ENCODE measurements at places on chromosomes 16 and 17.

DNA sequence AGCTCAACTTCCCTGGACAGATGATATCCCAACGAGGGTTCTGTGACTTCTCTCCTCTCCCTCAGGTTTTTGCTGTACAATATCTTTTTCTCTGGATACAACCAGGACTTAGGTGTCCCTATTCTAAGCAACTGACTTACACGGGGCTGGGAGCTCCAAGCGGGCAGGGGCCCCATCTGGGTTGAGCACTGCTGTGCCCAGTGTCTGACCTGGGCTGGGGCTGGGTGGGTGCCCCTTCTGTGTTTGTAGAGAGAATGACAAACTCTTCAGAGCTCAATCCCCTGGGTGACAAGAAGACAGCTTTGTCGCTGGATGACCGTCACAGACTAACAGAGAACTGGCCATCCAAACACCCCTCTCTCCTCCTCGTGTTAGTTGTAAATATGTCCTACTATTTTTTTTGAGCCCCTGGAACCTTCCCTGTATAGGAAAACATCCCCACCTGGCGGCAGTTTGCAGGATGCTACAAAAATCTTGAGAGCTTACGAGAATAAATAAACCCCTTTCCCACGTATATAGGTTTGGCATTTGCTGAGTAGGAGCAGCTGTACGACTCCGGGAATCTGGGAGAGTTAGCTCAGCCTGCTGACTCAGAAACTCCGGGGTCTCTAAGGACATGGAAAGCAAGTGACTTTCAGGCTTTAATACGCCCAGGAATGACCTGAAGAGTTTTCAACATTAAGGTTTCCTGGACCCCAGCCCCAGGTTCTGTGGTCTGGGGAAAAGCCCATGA is 23.7 kb upstream of the RCVRN start:
- peak; percentile 21 for DNase-seq

DNA sequence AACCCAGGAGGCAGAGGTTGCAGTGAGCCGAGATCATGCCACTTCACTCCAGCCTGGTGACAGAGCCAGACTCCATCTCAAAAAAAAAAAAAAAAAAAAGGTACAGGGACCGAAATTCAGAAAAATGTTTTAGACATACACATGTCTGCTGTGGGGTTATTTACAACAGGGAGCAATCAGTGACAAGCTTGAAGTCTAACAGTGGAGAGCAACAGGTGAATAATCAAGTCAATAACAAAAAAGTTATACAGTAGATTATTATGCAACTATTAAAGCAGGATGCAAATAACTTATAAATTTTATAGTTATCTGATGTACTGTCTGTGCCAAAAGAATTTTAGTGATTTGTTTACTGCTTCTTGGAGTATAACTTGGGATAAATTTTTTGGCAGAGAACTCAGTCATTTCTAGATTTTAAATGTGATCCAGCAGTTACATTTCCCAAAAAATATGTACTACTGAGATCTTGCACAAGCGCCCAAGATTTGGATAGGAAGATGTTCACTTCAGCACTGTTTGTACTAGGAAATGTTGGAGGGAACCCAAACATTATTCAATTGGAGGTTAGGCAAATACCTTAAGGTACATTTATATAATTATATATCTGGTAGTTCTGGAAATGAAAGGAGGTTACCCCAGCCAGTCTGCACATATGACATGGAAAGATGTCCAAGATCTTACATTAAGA is 34.1 kb downstream of the EEF2K start:
- DNase-seq, result no peak

DNA sequence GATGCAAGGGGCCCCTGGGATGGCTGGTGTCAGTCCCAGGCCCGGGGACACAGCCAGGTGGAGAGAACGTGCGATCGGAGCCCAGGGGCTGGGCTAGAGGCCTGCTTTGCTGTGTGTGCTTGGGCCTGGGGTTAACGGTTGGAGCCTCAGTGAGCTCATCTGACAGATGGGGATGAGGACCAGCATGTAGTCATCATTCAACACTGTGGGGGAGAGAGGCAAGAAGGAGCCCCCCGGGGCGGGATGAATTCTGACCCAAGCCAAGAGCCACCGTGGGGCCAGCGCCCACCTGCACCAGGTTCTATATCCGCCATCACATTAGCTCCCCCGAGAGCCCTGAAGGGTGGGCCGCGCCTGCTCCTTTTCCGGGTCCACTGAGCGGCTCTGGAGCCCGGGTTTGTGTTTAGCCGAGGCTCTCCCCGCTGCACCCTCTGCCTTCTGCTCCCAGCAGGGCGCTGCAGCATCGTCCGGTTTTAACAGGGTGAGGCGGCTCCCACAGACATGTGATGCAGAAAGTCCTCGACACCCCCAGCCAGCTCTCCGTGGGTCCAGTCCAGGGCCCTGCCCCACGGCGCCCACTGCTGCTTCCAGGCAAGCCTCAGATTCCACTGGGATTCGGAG is 365.7 kb downstream of the SEC14L1 start:
- no peak for DNase-seq

DNA sequence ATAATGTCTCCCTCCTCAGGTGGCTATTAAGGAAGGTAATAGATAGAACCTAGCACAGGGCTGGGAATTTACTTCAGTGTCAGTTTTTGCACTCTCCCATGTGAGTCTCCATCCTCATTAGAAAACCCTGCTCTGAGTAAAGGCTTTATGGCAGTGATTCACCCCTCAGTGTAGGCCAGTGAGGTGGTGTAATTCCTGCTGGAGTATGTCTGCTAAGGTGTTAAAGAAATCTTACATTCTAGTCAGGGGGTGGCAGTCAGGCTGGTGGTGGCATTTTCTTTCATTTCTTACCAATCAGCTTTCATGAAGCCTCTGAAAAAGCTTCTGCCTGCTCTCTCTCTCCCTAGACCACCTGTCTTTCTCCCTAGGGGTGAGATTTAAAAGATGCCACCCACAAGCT is 138.8 kb upstream of the CCL2 start:
- DNase-seq, result no peak

DNA sequence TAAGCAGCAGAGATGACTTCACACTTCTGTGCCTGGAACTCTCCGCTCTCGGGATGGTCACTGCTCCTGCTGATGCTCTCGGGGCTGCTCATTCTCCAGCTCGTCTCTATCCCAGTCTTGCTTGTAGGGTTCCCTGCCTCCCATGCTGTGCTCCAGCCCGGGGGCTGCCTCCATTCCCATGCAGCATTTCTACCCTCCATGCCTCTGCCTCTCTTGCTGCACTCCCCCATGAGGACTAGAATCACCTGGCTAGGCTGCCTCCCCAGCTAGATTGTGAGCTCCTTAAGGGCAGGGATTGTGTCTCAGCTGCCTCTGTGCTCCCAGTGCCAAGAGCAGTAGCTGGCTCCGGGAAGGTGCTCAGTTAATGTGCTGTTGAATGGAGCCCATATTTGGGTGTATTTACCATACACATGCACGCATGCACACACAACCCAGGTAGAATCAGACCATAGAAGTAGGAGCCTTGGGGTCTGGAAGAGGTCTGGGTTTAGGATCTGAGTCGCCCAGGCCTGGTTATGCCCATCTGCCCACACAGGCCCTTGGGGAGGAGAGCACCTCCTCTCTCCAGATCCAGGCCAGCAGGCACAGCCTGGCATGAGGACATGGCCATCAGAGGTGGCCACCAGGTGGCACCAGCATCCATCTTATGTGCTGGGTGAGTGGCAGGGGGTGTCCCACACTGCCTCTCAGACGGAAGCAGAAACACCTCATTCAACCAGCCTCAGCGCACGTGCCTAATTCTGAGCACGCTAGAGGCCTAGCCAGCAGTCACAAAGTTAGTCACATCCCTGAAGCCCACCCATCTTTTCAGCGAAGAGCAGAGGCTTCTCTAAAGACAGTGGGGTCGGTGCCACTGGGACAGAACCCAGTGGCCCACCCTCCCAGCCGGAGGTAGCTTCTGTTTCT is 9.3 kb downstream of the GIT1 start:
- DNase-seq, result peak; percentile 91

DNA sequence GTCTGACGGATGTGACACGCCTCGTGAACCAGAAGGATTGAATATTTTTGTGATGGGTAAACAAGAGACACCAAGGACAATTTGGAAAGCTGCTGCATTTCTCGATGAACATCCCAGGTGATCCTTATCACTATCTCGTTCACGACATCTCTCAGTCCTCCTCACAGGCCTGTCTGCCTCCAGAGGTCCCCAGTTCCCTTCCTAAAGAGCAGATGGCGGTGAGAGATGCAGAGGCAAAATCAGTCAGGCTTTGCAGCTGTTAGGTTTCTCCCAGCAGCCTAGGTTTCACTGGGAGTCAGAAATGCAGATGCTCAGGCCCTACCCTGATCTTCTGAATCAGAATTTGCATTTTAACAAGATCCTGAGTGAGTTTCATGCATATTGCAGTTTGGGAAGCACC is 23.6 kb downstream of the SCPEP1 start:
- DNase-seq, result no peak

DNA sequence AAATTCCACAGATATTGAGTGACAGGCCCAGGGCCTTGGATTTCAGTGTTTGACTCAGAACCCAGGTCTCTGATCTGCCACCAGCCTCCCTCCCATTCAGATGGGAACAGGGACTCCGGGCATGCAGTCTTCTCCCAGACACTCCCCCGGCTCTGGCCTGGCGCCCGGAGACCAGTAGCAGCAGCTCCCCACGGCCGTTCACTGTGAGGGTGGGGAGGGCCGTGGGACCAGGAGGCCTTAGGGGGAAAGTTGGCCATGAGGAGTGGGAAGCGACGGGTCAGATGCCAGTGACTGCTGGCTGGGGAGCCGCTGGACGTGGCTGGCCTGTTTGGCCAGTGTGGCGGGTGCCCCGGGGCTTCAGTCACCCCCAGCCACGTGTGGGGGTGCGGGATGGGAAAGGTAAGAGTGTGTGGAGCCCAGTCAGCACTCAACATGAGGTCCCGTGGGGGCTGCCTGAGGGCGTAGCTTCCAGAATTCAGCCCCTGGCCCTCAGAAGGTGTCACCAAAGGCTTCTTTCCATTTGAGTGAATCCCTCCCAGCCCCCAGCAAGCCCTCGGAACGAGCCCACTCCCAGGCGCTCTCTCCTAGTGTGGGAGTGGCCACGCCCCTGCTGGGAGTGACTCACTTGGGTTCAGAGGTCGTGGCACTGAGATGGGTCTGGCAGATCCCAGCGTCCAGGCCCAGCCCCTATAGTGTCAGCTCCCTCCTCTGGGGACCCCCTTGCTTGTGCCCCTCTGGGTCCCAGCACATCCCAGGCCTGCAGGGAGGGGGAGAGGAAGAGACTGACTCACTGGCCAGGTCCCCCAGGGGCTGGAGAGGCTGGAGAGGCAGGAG is 309.4 kb downstream of the SEC14L1 start:
- peak; percentile 52 for DNase-seq

DNA sequence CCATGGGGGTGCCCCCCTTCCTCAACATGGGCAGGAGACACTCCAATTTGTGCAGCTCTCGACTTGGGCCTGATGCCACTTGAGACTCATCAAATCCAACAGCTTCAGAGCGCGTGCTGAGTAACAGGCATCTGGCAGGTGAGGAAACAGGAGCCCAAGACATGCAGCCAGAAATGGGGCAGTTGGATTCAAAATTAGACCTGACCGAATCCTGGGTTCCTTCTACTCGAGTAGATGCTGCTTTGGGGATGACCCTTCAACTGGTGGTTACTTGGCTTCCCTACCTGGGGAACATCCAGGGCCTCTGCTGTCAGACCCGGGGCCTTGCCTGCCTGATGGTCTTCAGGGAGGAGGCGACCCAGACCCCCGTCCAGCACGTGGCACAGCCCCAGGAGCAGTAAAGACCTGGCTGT is 488 bp upstream of the NTN3 start:
- no peak for DNase-seq

DNA sequence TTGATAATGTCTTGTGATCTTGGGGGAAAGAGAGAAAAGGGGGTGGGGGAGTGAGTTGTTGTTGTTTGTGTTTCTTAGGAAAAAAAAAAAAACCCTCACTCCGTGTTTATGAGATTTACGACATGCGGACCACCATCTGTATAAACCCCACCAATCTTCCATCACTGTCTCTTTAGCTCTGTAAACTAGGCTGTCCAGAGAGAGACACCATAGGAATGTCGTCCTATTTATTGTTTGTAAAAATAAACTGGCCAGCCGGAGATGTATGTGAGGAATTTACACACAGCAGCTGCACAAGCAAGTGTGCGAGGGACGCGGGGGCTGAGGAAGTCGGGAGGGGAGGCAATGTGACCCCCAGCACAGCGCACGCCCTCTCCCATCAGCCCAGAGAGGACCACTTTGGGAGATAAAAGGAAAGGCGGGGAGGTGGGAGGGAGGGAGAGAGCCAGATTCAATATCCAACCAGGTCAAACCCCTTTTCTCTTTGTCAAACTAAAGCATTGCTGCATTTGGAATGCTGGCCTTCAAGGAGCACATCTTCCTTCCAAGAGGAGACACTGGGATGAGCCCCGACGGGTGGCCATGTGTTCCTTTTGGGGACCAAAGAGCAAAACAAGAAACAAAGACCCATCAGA is 136.2 kb upstream of the SALL1 start:
- DNase-seq, result no peak

GRCh38 chr17:76929601-76930000 is 61.4 kb downstream of the MGAT5B start:
- no peak for DNase-seq

GRCh38 chr17:83086199-83086880 is 6.9 kb downstream of the METRNL start:
- DNase-seq, result no peak

DNA sequence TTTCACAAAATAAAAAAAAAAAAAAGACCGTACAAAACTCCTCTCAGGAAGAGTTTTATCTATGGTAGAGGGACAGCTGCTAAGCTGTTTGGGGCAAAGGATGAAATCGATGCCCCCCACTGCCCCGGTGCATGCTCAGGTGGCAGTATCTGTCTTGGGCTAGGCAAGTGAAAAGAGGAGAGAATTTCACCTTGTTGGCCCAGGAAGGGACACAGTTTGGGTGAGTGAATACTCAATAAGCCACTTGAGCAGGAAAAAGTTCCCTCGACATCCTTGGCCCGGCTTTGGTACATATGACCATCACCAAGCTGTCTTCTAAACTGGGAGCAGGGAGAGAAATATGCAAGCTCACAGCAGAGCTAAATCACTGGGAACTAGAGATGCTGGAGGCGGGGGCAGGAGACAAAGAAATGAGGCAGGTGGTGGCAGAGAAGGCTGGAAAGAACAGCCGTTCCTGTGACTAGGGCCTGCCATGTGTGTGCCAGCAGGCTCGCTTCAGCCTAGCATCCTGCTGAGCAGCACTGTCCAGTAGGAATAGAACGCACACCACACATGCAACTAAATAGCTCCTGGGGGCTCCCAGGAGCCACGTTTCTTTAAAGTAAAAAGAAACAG is 8.2 kb upstream of the EIF1 start:
- no peak for DNase-seq
